ENCODE measurements at places on chromosomes 3 and 15.

DNA sequence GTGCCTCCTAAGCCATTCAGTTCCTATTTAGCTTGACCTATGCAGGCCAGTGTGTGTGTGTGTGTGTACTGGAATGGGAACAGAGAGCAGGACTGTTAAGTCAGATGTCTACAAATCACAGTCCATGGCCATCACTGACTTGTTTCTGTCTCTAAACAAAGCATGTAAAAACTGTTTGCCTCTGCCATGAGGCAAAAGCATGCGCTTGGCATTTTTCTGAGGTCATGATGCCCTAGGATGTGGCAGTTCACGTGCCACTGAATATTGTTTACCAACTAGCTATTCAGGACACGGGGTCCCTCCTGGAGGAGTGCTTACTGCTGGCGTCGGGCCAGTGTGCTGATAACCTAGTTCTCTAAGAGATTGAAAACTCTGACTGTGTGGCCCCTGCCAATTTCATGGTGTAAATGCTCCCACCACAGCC is 8.2 kb upstream of the ATP13A3 start:
- no peak for DNase-seq

GRCh38 chr15:88741671-88742070 is 61.6 kb upstream of the ACAN start:
- no peak for DNase-seq

- no peak for DNase-seq
These were observed 85.2 kb upstream of the POMGNT2 start for GRCh38 chr3:43191116-43191515.

DNA sequence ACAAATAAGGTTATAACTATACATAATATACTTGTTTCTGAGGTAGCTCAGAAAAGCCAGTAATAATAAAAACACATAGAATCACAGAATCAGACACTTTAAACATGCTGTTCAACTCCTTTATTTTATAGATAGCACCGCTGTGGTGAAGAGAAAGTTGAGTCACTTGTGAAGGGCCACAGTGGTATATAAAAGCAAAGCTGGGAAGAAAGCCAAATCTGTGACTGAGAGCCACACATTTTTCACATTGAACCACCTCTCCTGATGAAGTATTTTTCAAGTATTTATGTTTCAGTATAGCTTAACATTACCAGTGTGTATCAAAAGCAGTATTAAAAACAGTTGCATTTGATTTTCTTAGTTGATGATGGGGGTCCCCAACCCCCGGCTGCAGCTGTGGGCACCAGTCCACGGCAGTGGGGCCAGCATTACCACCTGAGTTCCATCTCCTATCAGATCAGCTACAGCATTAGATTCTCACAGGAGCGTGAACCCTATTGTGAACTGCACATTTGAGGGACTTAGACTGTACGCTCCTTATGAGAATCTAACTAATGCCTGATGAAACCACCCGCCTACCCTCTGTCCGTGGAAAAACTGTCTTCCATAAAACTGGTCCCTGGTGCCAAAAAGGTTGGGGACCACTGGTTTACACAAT is 46.2 kb downstream of the TBL1XR1 start:
- no peak for DNase-seq

DNA sequence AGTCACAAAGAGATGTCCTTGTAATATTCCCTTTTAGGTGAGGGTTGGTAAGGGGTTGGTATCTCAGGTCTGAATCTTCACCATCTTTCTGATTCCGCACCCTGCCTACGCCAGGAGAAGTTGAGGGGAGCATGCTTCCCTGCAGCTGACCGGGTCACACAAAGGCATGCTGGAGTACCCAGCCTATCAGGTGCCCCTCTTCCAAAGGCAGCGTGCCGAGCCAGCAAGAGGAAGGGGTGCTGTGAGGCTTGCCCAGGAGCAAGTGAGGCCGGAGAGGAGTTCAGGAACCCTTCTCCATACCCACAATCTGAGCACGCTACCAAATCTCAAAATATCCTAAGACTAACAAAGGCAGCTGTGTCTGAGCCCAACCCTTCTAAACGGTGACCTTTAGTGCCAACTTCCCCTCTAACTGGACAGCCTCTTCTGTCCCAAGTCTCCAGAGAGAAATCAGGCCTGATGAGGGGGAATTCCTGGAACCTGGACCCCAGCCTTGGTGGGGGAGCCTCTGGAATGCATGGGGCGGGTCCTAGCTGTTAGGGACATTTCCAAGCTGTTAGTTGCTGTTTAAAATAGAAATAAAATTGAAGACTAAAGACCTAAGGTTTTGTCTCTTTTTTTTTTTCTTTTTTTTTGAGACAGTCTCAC is 19.8 kb downstream of the TYRO3 start:
- DNase-seq: no peak
